ENCODE measurements at places on chromosomes 3 and 15.
A peak's percentile ranks its signal among the peaks of the same experiment; 100 is the strongest.

DNA sequence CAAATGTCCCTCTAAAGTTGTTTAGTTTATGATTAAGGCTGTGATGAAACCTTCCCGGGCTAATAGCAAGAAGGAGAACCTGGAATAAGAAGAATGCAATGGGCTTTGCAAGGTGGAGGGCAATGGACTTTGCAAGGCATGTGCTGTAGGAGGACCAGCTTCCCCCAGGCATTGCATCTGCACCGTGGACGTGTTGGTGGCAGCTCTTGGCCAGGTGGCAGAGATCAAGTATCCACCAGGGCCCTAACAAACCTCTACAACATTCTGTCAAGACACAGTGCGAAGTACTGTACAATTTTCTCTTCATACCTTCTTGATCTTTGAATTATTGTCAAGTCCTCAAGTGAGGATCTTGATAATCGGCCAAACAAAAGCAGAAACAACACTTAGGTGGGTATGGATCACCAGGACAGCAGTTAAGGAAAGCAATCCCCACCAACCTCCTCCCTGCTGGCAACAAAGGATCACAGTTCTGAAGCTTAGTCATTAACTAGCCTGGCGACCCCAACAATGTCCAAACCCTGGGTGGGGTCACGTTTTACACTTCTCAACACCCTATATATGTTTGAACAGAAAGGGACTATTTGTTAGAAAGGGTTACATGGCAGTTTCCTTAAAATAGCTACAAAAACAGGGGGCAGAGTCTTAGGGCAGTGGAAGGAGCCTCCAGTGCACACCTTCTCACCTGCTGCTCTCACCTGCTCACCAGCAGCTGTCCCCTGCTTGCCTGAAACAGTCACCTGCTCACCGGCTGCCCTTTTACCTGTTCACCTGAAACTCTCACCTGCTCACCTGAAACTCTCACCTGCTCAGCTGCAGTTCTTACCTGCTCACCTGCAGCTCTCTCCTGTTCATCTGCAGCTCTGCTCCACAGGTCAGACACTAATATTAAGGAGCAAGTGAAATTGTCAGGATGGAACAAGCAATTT is 137.9 kb upstream of the LIPC start:
- DNase-seq, result no peak

DNA sequence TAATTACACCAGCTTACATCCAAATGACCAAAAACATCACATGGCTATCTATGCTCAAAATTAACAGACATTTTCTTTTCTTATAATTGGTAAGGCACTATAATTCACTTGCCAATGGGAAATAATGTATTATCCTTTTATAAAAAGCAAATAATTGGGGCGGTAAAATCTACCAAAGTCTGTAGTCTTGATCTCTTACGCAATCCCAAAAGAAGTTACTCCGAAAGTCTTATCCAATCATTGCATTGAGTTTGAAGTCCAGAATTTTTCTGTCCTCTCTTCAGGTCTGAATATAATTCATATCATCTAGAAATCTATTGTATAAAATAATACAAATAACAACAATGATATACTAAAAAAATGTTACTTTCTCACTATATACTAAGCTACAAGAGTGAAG is 273.3 kb upstream of the CADM2 start:
- DNase-seq, result no peak

DNA sequence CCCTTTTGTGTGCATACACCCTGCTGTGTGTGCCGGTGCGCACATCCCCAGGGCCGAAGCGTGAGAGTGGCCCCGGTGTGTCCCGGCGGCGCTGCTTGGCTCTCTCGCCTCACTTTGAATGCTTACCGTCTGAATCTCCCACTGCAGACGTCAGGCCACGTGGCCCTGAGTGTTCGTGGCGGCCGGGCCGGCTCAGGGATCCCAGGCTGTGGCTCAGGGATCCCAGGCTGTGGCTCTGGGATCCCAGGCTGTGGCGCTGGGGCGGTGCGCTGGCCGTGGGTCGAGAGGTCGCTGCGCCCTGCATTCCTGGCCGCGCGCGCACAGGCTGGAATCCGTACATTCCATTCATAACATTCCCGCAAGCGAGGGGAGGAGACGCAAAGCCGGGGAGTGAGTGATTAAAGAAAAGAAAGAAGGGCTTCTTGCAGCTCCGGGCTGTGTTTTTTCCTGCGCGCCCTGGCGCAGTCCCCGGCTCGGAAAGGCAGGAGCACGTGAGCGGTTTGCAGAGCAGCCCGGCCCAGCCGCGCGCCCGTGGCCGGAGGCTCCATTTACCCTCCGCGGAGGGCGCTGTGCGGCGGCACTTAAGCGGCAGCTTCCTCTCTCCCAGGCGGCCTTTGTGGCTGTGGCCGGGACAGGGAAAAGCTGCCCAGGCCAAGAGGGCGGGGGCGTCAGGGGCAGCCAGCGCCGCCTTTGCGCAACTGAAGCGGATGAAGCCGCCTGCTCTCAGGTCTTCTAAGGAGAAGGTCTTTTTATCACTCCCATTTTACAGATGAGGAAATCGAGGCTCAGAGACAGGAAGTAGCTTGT is 87.0 kb upstream of the ALDH1L1 start:
- no peak for DNase-seq

DNA sequence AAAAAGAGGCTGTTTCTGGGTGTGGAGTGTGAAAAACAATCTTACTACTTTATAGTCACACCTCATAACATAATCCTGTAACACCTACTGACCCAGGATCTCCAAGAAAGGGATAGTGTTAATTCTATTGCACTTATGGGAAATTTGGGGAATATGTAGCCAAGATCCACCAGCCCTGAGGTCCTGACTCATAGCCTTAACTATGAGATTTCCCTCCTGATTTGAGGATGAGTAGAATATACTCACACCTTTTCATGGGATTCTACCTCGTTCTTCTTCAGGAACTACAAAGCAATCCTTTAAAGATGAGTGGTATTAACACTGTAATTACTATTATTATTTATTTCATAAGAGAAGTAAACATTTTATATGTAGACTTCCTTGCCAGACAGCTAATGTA is 315.2 kb downstream of the MECOM start:
- DNase-seq, result no peak

GRCh38 chr15:81229586-81229985 is 32.9 kb downstream of the IL16 start:
- DNase-seq, result no peak

DNA sequence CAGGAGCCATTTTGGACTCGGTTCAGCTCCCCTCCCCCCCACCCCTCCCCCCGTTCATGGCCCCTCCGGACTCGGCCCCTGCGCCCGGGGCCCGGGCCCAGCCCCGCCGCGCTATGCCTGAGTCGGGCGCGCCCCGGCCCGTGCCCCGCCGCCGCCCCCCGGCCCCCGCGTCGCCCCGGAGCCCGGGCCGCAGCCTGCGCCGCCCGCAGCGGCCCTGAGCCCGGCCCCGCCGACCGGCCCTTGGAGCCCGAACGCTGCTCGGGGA is 155 bp downstream of the ACVR2B start:
- DNase-seq, result no peak

DNA sequence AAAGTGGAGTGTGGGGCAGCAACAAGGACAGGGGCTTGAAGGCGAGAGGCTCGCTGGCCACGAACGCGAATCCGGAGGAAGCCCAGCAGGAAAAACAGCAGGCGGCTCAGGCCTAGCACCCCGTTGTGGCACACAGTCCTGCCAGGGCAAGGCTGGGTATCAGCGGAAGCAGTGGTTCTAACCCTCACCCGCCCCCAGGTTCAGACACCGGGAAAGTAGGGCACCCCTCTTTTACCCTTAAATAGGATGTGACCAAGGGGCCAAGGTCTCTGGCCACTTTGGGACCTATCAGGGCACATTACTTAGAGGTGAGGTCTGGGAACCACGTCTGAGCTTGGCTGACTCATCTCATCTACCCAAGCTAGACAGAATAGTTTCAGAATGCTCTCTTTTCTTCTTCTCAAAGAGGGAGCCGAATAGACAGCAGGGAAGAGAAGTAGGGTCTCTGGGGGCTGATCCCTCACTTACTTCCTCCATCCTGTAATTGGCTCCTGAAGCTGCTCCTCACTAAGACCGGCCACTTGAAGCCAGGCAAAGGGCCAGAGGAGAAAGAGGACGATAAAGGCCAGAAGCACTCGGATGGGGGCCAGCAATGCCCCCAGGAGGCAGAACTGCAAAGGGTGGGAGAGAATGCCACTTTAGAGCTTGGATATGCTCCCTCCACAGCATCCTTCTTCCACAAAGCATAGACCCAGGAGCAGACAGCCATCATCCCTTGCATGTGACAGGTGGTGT is 1.7 kb downstream of the LPCAT4 start:
- no peak for DNase-seq

- DNase-seq, result no peak
Observed at GRCh38 chr3:11629716-11630115, 14.0 kb downstream of the VGLL4 start.

- DNase-seq, result no peak
Observed at GRCh38 chr3:31943041-31943440, 38.0 kb downstream of the OSBPL10 start.

DNA sequence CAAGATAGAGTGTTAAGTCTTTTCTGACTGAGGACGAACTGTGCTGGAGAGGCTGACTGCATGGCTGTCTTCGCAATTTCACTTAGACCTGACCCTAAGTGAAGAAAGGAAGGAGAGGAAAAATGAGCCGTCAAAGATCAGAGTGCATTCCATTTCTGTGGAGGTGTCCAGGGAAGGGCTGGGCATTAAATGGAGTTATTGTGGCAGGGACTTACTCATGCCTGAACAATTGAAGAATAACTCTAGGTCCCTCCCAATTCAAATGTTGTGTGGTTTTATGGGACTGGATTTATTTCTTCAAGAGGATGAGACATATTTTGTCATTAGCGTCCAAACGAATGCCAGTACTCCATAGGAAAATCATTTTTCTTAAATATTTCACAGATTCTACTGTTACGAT is 187.3 kb upstream of the CFAP20DC start:
- DNase-seq, result no peak

GRCh38 chr3:69735893-69736292 is 3.4 kb upstream of the MITF start:
- DNase-seq, result no peak

DNA sequence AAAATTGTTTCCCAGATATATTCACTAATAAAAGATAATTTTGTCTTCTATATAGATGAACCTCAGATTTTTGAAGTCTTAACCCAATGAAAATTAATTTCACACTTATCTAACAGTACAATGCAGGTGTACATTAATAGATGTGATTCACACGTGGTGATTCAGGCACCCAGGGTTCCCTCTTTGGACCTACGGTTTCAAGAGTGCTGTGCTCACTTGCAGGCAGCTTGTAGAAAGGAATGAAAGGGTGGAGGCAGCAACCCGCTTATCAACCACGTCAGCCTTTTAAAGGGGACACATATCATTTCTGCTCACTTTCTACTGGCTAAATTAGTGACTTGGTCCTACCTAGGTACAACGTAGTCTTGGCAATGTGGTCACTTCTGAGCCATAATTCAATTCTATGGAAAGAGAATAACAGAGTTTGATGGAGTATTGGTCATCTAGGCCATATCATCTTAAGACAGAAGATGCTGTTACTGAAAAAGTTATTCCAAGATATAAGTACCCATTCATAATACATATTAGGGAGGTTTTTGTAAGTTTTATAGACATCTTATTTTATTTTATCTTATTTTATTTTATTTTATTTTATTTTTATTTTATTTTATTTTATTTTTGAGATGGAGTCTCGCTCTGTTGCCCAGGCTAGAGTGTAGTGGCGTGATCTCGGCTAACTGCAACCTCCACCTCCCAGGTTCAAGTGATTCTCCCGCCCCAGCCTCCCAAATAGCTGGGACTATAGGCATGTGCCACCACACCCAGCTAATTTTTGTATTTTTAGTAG is 37.9 kb downstream of the ACP3 start:
- no peak for DNase-seq

GRCh38 chr3:196666001-196666867 is 26.7 kb downstream of the NRROS start:
- peak; percentile 23 for DNase-seq

GRCh38 chr15:52238149-52238548 is 47.0 kb upstream of the GNB5 start:
- DNase-seq, result no peak

DNA sequence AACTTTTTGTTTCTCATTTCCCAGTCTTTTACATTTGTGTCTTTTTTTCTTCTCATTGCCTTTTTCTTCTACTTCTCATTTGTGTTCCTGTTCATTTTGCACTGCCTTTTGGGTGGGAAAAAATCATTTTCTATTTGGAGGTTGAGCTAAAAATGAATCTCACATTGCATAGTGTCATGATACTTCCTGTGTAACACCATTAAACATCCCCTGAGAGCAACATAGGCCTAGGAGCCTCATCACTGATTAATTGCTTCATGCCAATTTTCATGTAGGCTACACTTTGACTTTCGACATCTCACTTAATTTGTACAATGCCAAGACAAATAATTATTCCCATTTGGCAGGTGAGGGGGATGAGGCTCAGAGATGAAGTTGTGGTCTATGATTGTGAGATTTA is 279.2 kb downstream of the EDEM1 start:
- no peak for DNase-seq

- DNase-seq, result no peak
Observed at GRCh38 chr3:120227710-120228347, 57.2 kb downstream of the GPR156 start.

DNA sequence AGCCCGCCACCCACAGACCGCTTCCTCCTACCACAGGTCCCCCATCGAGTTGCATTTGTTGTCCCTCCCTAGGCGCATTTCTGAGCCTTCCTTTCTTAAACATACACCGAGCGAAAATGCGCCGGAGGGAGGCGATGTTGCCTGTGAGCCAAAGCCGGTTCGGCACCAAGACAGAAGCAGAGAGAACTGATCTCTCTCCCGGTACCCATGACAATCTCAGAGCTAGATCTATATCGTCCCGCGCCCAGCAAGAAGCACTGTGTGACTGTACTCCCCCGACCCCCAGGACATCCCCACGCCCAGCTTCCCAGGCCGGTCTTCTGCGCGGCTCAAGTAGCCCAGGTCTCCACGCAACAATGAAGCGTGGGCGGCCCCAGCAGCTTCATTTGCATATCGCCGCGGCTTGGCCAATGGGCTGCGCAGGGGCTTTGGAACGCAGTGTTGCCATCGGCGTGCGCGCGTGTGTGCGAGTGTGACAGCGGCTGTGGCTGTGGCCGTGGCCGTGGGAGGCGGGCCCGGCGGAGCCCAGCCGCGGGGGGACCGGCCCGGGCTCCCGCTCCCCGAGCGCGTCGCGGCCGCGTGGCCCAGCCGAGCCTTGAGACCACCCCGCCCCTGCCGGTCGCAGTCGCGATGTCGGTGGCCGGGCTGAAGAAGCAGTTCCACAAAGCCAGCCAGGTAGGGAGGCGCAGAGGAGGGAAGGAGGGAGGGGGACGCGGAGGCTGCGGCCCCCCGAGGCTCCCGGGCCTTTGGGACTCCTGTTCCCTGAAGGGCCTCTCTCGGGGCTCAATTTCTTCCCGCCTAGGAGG is at the start of gene SH3GL3:
Gene SH3GL3, plus strand, starts transcription at position 438 of the 806 bp plus-strand sequence. Its CDS starts 193 bp downstream, at position 631.
- peak; percentile 8 for DNase-seq

- DNase-seq, result no peak
Observed at GRCh38 chr15:73944161-73945129, 18.2 kb downstream of the LOXL1 start.

DNA sequence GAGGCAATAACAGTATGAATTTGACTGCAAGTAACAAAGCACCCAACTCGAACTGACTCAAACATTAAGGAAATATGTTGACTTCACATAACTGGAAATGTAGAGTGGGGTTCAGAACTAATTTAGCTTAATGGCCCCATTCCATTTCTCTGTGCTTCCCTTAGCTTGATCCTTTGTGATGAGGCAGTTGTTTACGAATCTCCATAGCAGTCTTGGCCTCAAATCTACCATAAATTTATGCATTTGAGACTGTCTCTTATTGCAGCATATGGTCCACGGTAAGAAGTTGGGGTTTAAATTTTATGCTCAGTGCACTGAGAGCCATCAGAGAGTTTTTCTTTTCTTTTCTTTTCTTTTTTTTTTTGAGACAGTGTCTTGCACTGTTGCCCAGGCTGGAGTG is 148.7 kb upstream of the POU1F1 start:
- DNase-seq, result no peak

GRCh38 chr3:57060089-57060821 is at the start of gene SPATA12:
SPATA12 (plus strand) TSS chr3:57060664; CDS start chr3:57073695, 13,031 bp downstream.
- DNase-seq, result peak; percentile 20

All from NCI-H446 treated with DMSO at 0.1 percent for 48 hours (cell line).